ENCODE measurements at places on chromosomes 13 and 19.

GRCh38 chr19:49930483-49931011 lies 1.2 kb upstream of the NUP62 start:
- DNase-seq: no peak

- no peak for DNase-seq
Measured at GRCh38 chr19:4354897-4355296, 11.5 kb downstream of the MPND start.

GRCh38 chr19:53983457-53984289 lies 7.8 kb upstream of the CACNG6 start:
- no peak for DNase-seq

DNA sequence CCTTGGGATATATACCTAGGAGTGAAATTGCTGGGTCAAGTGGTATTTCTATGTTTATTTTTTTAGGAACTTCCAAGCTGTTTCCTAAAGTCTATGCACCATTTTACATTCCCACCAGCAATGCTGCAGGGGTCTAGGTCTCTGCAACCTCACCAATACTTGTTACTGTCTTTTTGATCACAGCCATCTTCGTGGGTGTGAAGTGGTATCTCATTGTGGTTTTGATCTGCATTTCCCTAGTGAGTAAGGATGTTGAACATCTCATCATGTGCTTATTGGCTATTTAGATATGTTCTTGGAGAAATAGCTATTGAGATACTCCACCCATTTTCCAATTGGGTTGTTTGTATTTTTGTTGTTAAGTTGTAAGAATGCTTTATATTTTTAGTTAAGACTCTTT lies 2.7 kb downstream of the OR10H2 start:
- no peak for DNase-seq

DNA sequence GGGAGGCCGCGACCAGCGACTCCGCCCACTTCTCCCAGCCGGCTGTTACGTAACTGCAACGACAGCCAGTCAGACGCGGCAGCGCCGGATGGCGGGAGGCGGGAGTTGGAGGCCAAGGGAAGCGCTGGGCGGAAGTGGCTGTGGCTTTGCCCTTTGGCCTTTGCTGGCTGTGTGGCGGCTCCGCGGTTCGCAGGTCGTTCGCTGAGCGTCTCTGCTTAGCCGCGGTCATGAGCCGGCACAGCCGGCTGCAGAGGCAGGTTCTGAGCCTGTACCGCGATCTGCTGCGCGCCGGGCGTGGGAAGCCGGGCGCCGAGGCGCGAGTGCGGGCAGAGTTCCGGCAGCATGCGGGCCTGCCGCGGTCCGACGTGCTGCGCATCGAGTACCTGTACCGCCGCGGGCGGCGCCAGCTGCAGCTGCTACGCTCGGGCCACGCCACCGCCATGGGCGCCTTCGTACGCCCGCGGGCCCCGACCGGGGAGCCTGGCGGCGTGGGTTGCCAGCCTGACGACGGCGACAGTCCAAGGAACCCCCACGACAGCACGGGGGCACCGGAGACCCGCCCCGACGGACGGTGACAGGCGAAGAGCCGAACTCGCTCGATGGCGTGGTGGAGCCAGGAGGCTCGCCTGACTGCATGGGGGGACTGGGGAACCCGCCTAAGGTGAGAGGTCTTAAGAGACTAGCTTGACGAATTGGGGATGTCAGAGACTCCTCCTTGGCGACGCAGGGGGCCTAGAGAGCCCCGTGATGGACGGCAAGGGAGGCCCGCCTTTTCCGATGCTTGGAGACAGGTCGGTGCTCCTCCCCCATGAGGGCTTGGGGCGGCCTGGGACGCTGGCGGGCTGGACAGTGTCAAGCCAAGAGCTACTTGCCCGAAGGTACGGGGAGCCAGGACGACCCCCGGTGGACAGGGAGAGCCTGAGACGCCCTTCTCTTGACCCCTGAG lies at the start of gene SDHAF1:
Gene SDHAF1, plus strand, starts transcription at position 141 of the 946 bp plus-strand sequence. Its CDS starts 87 bp downstream, at position 228.
- peak; percentile 98 for DNase-seq

GRCh38 chr13:77289851-77290250 lies 37.0 kb downstream of the MYCBP2 start:
- DNase-seq: no peak

GRCh38 chr13:34751044-34751443 lies 191.0 kb upstream of the NBEA start:
- DNase-seq: no peak

GRCh38 chr19:49878744-49879070 lies 1.2 kb downstream of the TBC1D17 start:
- DNase-seq: no peak

GRCh38 chr13:99384468-99384867 lies 77.3 kb upstream of the GPR183 start:
- no peak for DNase-seq

GRCh38 chr13:62678039-62678438 lies 1262.4 kb upstream of the PCDH20 start:
- DNase-seq: peak; percentile 10

DNA sequence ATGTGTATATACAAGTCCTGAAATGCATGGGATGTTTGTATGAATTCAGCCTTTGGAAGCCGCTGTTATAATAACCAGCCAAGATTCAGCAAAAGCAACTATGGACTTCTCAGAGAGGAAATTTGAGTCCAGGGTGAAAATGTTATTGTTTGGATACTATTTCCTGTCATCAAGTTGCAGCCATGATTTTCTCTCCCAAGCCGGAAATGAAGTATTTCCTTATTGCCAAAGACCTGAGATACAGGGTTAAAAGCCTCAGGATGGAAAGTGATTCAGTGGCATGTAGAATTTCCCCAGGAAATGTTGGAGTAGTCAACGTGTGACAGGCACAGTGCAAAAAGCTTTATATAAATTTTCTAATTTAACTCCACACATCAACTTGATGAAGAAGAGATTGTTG lies 133.9 kb downstream of the IRS2 start:
- no peak for DNase-seq

- no peak for DNase-seq
Measured at GRCh38 chr19:39745643-39746042, 7.8 kb upstream of the CLC start.

DNA sequence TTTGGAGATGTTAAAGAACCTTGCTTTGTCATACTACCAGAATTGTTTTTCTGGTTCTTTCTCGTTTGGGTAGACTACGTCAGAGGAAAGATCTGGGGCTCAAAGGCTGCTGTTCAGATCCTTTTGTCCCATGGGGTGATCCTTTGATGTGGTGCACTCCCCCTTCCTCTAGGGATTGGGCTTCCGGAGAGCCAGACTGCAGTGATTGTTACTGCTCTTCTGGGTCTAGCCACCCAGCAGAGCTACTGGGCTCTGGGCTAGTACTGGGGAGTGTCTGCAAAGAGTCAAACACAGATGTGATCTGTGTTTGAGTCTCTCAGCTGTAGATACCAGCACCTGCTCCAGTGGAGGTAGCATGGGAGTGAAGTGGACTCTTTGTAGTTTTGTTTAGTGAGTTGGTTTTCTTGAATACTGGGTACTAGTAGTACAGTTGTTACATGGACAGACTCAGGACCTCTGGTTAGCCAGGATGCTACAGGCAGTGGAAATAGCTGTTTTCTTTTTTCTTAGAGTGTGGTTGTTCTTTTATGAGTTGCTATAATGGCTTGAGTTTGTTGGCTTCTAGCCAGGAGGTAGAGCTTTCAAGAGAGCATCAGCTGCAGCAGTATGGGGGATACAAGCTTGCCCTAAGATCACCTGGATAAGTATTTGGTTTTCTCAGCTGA lies 34.4 kb downstream of the DNAJC15 start:
- peak; percentile 25 for DNase-seq

- DNase-seq: no peak
Measured at GRCh38 chr13:25242956-25243355, 44.3 kb downstream of the MTMR6 start.

DNA sequence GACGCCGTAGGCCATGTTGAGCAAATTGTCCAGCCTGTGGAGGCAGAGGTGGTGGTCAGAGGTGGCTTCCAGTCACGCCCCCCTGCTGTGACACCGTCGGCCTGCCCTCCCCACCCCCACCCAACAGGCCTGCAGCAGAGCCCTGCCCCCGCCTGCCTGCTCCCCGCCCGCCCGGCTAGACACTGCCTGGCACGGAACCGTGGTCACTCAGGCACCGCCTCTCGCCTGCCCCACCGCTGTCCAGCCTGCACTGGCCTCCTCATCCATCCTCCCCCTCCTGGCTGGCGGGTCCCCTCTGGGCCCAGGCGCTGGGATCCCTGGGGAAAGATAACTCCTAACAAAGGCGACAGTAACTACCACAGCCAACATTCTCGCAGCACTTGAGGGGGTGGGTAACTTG lies 21.7 kb downstream of the PRKCSH start:
- DNase-seq: no peak

All from H4 (cell line).